Smooth muscle cell of bladder (primary cell): ENCODE measurements at places on chromosomes 7 and 10. TPM values are rescaled to one million over a fixed set of nuclear protein-coding genes. Genes with fewer than 3 reads are reported as not detected.

Gene SCART1
- total RNA-seq, result 1.3 and 1.9 TPM in 2 replicates

Gene RHOBTB1
- 34.4 and 45.8 TPM in 2 replicates for total RNA-seq

Gene CALCR
- total RNA-seq, result not detected in 2 replicates

Gene GDF2
- total RNA-seq, result not detected in 2 replicates

Gene ABCB1
- total RNA-seq, result 0.65 and 1.7 TPM in 2 replicates

Gene VSTM4
- 5.8 and 9.1 TPM in 2 replicates for total RNA-seq

Gene OR9A2
- not detected in 2 replicates for total RNA-seq

Gene MKI67
- total RNA-seq, result 0.74 and 1.6 TPM in 2 replicates

Gene R3HCC1L
- 13.5 and 15.3 TPM in 2 replicates for total RNA-seq

Gene FAM237B
- under 0.01 TPM in 1 of 2 replicates, not detected in the other for total RNA-seq

Gene C10orf143
- total RNA-seq, result 0.85 and 1.2 TPM in 2 replicates

Gene LBX1
- total RNA-seq, result not detected in 2 replicates

Gene IFIT2
- total RNA-seq, result 3.0 and 3.1 TPM in 2 replicates

Gene MYH16
- total RNA-seq, result not detected in 2 replicates

Gene BHLHA15
- 0.37 TPM in 1 of 2 replicates, not detected in the other for total RNA-seq

Gene ASIC3
- total RNA-seq, result 0.14 and 0.37 TPM in 2 replicates

Gene ZNF485
- total RNA-seq, result 1.7 and 1.9 TPM in 2 replicates

Gene TMEM236
- total RNA-seq, result under 0.01 TPM in 2 replicates

Gene C7orf33
- not detected in 2 replicates for total RNA-seq

Gene CREB3L2
- total RNA-seq, result 13.7 and 19.9 TPM in 2 replicates

Gene NEBL
- total RNA-seq, result under 0.01 and 0.09 TPM in 2 replicates

Gene CDC14C
- total RNA-seq, result not detected in 2 replicates

Gene NAT16
- total RNA-seq, result not detected in 2 replicates

Gene INMT
- 13.4 and 21.8 TPM in 2 replicates for total RNA-seq

Gene ANKRD1
- 0.14 and 0.18 TPM in 2 replicates for total RNA-seq

Gene PTF1A
- not detected in 2 replicates for total RNA-seq

Gene C7orf57
- not detected in 2 replicates for total RNA-seq

Gene AKR1C2
- 13.5 and 239 TPM in 2 replicates for total RNA-seq

Gene SORBS1
- total RNA-seq, result 0.57 and 1.5 TPM in 2 replicates

Gene C10orf67
- 0.14 TPM in 1 of 2 replicates, not detected in the other for total RNA-seq

Gene PDZD7
- total RNA-seq, result 0.28 and 1.1 TPM in 2 replicates

Gene RGR
- total RNA-seq, result not detected in 2 replicates

Gene NEUROD6
- not detected in 2 replicates for total RNA-seq

Gene CYP3A4
- not detected in 2 replicates for total RNA-seq

Gene APBB1IP
- total RNA-seq, result 0.85 and 2.2 TPM in 2 replicates

Gene CCL24
- 0.28 TPM in 1 of 2 replicates, not detected in the other for total RNA-seq

Gene ZPBP
- not detected in 2 replicates for total RNA-seq

Gene AQP1
- total RNA-seq, result 1.00 and 1.5 TPM in 2 replicates

Gene WDR86
- total RNA-seq, result 3.1 and 7.1 TPM in 2 replicates

Gene RASA4
- 7.0 and 10.6 TPM in 2 replicates for total RNA-seq

Gene CTNNA3
- total RNA-seq, result 0.09 TPM in 1 of 2 replicates, not detected in the other

Gene NRAP
- not detected in 2 replicates for total RNA-seq

Gene IFIT1
- total RNA-seq, result 9.9 and 13.7 TPM in 2 replicates

Gene ADAM22
- total RNA-seq, result 0.28 and 0.37 TPM in 2 replicates

Gene SCD
- total RNA-seq, result 439 and 543 TPM in 2 replicates

Gene ARMH3
- total RNA-seq, result 6.4 and 8.1 TPM in 2 replicates

Gene CCDC172
- not detected in 2 replicates for total RNA-seq

Gene DEPP1
- 9.4 and 22.6 TPM in 2 replicates for total RNA-seq
